Type B pancreatic cell (in vitro differentiated cells): ENCODE measurements at places on chromosomes 6 and 20.

GRCh38 chr6:87742106-87742505, 40.1 kb upstream of the AKIRIN2 start:
- no peak for DNase-seq

DNA sequence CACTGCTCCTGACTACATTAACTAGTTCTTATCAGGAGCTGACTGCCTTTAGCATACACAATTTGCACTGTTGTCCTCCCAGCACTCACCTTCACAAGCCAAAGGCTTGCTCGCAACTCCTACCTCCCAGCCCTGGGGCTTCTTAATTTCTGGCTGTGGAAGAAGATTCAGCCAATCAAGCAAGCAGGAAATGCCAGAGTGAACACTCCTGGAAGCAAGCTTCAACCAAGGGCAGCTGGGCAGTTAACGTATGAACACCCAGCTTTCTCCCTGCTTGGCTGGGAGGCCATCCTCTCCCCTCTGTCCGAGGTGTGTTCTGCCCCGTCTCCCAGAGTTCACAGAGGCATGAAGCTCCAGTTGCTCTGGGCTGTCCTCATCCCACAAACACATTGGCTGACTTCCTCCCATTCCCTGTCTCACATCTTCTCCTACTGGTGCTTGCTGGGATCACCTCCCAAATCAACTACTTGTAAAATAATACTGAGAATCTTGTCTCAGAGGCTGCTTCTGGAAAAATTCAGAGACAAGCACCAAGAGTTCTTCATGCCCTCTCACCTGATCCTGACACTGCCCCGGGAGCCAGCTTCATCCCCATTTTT, 15.3 kb upstream of the SRSF6 start:
- no peak for DNase-seq

- no peak for DNase-seq
Measured at GRCh38 chr20:41392871-41393704, 26.5 kb upstream of the EMILIN3 start.

GRCh38 chr6:155107432-155108069, 112.4 kb downstream of the TIAM2 start:
- DNase-seq: no peak

- DNase-seq: no peak
Measured at GRCh38 chr20:13510837-13511488, 127.8 kb downstream of the TASP1 start.

DNA sequence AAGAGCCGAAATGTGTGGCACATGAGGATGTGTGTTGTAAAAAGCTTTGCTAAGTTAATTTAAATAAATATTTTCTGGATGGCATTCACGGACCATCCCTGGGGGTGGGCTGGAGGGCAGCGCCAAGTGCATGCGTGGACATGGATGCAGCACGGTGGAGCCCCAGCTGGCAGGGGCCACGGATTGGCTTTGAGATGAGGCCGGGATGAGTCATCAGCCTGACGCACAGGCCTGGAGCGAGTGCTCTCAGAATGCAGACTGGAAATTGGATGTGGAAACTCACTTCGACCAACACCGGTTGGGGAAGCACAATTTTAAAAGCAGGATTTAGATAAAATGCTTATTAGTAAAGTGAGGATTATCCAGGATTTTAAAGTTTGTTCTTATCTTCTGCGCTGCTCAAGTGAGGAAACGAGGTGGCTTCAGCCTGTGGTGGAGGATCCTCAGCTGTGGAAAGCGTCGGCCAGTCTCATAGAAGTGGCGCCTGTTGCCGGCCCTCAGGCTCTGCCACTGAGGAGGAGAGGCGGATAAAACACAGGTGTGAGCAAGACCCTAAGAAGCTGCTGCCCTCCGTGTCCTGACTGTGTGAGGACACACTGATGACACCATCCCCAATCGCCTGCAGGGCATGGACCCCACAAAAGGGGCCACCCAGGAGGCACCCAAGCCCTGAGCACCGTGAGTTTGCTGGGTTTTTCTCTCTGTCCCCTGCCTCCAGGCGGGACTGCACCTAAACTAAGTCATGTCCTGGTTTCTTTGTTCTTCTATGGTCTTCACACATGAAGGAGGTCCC, 279.7 kb downstream of the CDH4 start:
- no peak for DNase-seq

DNA sequence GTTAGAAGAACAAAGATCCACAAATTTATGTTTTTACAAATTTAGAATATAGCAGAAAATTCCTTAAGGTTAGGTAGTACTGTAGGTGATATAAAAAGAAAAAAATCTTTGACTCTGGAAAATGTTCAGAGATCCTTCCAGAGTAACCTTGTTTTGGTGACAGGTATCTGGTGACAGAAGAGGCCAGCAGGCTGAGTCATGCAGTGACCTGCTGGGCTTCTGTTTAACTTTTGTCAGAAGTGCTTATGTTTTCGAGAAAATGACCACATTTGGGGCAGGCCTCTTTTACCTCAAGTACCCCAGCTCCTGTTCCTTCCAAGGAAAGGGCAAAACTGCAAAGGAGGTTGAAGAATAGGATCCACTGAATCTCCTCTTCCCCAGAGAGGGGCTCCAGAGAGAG, 10.5 kb upstream of the CLDN20 start:
- DNase-seq: no peak

DNA sequence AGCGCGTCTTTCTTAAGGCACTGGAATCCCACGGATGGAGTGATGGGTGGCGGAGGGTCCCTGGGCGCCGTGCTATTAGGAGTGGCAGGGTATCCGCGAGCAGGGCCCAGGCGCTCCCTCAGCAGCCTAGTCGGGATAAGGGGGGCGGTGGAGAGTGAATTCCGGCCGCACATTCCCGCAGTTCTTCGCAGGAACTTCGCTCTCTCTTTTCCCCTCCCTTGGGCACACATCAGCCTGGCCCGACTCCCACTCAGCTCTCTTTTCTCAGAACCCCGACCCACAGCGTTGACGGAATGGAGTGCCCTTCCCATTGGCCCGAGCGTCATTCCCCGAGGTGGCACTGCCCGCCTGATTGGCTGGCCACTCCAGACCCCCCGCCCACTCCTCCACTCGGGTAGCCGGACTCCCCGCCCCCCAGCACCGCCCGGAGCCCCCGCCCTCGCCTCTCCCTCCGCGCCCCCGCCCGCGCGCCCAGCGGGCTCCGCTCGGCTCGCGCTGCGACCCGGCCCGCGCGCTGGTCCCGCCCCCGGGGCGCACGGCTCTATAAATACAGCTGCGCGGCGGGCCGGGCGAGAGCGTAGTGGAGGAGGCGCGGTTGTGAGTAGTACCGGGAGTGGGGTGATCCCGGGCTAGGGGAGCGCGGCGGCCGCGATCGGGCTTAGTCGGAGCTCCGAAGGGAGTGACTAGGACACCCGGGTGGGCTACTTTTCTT, at the start of gene ID4:
Gene ID4 (plus strand): TSS at position 572 of the 712 bp plus-strand sequence. CDS start 385 bp downstream, outside the sequence.
- DNase-seq: peak; percentile 98

- no peak for DNase-seq
Measured at GRCh38 chr6:56686429-56686828, 43.7 kb upstream of the DST start.

- no peak for DNase-seq
Measured at GRCh38 chr6:45513843-45514242, 136.1 kb upstream of the SUPT3H start.

DNA sequence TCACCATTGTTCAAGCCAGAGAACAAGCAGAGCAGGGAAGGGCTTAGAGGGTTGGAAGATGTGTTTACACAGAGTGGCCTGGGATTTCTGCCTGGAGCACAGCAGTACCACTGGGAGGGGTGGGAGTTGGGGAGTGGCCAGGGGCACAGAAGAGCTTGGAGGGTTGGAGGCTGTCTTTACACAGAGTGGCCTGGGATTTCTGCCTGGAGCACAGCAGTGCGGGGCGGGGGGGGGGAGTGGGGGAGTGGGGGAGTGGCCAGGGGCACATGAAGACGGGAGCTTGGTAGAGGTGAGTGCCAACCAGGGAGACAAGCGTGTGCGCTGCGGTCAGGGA, 50.9 kb downstream of the WDR27 start:
- peak; percentile 22 for DNase-seq

DNA sequence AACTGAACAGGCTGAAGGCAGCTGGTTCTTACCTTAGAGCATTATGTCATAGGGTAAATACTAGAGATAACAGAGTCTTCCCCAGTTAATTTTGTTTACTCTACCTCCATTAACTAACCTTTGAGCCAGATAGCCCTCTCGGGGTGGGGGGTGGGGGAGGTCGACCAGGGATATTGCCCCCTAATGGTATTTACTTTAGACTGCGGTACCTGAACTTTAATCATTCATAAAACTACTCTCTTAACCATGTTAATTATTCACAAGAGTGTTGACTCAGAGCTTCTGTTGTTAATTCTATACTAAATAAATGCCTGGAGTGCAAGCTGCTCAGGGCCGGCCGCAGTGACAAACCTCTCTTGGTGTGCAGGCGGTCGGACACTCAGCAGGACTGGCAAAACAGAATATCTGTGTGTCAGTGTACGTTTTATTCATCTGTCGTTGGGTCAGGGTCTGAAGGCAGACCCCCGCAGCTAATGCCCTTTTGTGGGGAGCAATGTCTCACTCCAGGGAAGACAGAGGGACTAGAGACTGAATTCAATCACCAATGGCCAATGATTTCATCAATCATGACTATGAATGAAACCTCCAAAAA, 152.4 kb upstream of the COL21A1 start:
- DNase-seq: no peak

DNA sequence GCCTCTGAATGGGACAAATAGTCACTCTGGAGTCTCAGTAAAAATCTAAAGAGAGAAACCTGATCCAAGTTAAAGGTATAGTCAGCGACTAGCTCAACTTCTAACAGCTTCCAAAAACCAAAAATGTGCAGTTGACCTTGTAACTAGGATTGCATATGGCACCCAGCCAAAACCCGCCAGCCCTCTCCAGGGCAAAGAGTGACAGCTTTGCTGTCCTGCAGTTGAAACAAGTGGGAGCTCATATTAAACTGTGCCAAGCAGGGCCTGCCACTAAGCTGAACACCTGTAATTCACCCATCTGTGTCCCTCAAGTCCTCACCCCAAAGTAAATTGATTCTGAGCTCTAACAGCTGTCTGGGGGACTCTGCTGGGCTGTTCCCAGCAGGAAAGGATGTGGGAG, 695.3 kb downstream of the MAFB start:
- DNase-seq: no peak

- DNase-seq: no peak
Measured at GRCh38 chr6:161356167-161356854, 82.5 kb upstream of the AGPAT4 start.

DNA sequence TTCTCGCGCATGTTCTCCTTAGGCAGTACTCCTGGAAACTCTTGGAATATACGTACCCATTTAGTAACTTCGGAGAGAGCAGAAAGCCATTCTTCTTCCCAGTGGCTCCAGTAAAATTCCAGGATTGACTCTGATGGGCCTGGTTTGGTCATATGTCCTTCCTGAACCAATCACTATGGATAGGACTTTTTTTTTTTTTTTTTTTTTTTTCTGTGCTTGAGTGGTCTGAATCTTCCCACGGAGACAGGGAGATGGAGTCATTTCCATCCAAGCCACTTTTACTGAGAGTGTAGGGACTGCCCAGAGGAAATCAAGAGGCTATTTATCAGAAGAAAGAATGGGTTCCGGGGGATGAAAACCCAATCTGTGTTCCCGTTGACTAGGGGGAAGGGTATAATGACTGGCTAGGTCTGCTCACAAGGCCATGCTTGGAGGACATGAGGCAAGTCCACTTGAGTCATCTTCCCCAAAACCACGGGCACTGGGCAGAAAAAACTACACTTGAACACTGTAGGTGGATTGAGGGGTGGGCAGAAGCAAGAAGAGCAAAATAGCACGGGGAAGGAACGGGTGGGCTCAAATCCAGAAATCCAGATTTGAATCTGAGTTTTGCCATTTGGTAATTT, 35.4 kb upstream of the MRPS18A start:
- no peak for DNase-seq

DNA sequence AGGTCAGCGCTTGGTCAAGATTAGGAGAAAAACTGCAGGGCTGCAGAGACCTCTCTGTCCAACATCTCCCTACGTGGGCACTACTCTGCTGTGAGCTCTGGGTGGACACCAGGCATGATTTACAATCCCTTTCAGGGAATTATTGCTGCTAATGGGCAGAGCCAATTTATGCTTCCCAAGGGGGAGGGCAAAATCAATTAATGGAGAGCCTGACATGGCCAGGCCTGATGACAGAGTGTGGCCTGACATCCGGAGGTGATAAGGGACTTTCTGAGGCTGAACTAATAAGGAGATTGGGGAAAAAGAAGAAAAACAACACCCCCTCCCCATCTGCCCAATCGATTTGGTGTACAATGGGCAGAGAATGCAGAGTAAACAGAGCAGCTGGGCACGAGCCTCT, 5.0 kb upstream of the KCNK16 start:
- no peak for DNase-seq

- no peak for DNase-seq
Measured at GRCh38 chr6:25550631-25551030, 101.4 kb upstream of the SCGN start.

- DNase-seq: no peak
Measured at GRCh38 chr20:49385465-49385864, 97.0 kb downstream of the KCNB1 start.

- DNase-seq: no peak
Measured at GRCh38 chr20:25344634-25345033, 46.0 kb downstream of the ABHD12 start.

GRCh38 chr6:10000551-10000950, 414.3 kb downstream of the TFAP2A start:
- no peak for DNase-seq

DNA sequence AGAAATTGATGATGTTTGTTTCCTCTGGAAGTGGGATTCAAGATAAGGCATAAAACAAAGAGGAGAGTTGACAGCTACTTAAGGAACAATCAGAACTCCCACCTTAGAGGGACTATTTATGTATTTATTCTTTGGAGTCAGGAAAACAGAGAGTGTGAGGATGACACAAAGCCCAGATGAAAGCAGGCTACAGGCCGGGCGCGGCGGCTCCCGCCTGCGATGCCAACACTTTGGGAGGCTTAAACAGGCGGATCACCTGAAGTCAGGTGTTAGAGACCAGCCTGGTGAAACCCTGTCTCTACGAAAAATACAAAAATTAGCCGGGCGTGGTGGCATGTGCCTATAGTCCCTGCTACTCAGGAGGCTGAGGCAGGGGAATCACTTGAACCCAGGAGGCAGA, 393.0 kb upstream of the PLCB4 start:
- no peak for DNase-seq

GRCh38 chr6:143839196-143839595, 3.9 kb upstream of the LTV1 start:
- no peak for DNase-seq
